ENCODE measurements at places on chromosomes 2 and 18. TPM values are rescaled to one million over a fixed set of nuclear protein-coding genes. Genes with fewer than 3 reads are reported as not detected.

The FTCDNL1 gene
- 5.2 TPM for total RNA-seq

The PLCL1 gene
- total RNA-seq, result 3.5 TPM

- no peak for DNase-seq
These were observed 432.3 kb downstream of the STK39 start for GRCh38 chr2:167814881-167815718.

DNA sequence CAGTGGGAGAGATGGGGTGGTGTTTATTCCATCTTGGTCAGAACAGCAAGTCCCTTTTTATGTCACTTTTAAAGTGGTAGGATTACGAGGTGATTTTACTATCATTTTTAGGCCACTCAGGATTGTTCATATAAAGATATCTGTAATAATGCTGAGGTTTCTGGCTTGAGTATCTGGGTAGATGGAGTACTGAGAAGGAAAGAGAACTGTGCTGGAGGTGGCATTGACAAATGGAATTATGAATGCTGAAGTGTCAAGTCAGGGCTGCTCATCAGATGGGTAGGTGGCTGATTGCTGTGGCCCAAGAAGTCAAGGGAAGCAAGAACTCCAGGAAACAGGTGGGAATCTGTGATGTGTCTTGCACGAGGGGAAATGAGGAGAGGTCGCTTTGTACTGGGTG is 85.3 kb upstream of the MGAT4A start:
- DNase-seq, result no peak

DNA sequence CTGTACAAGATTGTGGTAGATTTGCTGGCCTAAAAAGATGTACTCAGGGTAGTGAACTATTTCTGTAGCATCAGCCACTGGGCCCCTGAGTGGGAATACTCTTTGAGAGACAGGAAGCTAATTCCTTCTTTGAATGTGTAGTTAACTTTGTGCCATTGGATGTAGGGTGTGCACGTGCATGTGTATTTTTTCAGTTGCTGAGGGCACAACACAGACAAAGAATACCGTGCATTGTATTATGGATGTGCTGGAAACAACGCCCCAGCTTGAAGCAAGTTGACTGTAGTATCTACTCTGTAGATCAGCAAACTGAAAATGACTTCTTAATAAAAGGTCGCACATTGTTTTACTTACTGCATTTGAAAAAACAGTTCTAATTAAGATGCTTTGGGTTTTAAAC is 14.1 kb downstream of the CRIM1 start:
- no peak for DNase-seq

- no peak for DNase-seq
These were observed 1382.8 kb upstream of the CELF4 start for GRCh38 chr18:38948436-38948835.

- no peak for DNase-seq
These were observed 108.3 kb upstream of the LRATD1 start for GRCh38 chr2:14524041-14524802.

GRCh38 chr2:203097735-203098134 is 83.1 kb downstream of the NBEAL1 start:
- DNase-seq, result no peak

DNA sequence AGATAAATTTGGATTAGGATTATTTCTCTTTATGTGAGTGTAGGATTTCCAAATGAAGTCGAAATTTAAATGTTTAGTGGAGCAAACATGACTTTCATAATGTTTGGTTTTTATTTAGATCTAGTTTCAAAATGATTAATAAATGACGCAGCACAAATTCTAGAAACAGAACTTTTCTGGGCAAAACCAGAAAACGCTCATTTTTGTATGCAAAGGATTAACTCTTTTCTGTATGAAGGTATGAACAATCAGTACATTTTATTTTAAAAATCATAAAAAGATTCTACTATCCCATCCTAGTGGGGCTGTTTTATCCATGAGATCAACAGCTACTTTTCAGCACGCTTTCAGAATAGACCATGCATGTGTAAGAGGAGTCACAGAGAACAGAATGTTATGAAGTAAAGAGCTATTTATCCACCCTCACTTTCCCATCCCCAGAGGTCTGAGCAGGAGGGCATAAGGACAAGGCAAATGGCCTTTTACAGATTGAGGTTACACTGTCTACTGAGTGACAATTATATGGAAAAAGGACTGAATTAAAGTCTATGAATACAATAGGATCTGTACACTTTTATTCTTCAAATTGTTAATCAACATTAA is 270.8 kb downstream of the ZEB2 start:
- DNase-seq, result no peak

DNA sequence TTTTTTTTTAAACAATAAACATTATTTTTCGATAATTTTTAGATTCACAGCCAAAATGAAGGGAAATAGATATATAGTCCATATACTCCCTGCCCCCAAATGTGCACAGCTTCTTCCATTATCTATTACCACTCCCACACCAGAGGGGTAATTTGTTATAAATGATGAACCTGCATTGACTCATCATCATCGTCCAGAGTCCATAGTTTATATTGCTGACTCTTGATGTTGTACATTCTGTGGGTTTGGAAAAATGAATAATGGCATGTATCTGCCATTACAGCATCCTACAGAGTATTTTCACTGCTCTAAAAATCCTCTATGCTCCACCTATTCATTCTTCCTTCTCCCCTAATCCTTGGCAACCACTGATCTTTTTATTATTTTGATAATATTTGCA is 121.5 kb downstream of the LTBP1 start:
- no peak for DNase-seq

All from activated naive CD4-positive, alpha-beta T cell treated with anti-CD3 and anti-CD28 coated beads for 36 hours (primary cell).